ENCODE measurements at places on chromosomes 11 and 22.

DNA sequence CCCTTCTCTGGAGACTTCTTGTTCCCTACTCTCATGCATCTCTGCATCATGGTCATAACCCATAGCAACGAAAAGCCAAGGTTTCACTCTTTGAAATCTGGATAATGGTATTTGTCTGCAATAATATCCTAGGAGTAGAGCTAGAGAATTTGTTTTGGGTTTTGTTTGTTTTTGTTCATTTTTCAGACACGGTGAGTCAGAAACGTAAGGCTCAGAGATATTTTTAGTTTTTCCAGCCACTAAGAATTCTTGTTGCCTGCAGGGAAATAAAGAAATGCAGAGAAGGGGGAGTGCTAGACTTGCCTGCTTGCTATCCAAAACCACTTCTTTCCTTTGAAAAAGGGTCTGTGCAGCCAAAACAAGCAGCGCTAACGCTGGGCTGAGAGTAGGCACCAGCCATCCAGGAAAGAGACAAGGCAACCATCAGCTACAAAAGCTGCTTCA lies 26.0 kb downstream of the POU2AF3 start:
- DNase-seq, result peak; percentile 28

DNA sequence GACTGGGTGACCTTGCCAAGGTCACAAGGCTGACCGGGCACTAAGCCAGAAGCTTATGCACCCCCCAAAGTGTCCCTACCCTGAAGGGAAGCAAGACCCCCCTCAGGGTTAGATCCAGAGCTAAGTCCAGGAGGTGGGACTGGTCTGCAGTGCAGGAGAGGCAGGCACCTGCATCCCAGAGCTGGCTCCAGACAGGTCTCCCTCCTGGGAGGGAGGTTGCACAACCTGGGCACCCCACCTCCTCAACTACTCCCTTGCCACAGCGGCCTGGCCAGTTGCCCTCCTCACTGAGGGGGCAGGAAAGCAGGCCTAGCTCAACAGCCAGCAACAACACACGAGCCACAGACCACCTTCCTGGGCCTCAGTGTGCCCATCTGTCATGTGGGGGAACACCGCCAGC lies 75.0 kb upstream of the TCF20 start:
- DNase-seq, result no peak

DNA sequence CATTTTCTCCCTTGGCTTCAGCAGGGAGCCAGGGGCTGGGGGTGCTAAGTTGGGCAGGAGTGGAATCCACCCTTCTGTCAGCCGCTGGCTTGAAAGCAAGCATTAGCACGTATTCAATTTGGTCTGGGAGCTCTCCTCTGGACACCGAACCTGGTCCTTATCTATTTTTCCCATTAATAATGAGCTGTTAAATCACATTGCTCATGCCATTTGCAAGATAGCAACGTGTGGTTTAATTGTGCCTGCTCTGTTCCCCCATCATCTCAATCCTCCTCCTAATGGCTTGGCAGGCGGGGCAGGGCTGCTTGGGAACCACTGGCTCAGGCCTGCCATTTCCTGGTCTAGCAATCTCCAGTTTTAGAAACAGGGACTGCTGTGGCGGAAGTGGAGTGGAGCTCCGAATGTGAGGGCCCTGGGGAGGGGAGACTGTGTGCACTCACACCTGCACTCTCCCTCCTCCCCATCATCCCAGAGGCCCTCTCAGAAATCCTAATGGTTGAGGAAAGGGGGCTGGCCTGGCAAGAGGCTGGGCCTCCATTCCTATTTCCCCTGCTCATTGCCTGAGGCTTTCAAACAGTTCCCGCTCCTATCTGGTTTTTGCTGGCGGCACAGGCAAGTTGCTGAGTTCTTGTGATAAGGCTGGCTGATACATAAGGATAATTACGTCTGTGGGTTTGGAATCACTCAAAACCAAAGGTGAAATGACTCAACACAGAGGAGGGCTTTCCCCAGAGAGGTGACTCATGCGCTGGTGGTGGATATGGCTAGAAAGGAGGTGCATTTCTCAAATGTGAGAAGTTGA lies 201.2 kb upstream of the E2F8 start:
- DNase-seq, result no peak

DNA sequence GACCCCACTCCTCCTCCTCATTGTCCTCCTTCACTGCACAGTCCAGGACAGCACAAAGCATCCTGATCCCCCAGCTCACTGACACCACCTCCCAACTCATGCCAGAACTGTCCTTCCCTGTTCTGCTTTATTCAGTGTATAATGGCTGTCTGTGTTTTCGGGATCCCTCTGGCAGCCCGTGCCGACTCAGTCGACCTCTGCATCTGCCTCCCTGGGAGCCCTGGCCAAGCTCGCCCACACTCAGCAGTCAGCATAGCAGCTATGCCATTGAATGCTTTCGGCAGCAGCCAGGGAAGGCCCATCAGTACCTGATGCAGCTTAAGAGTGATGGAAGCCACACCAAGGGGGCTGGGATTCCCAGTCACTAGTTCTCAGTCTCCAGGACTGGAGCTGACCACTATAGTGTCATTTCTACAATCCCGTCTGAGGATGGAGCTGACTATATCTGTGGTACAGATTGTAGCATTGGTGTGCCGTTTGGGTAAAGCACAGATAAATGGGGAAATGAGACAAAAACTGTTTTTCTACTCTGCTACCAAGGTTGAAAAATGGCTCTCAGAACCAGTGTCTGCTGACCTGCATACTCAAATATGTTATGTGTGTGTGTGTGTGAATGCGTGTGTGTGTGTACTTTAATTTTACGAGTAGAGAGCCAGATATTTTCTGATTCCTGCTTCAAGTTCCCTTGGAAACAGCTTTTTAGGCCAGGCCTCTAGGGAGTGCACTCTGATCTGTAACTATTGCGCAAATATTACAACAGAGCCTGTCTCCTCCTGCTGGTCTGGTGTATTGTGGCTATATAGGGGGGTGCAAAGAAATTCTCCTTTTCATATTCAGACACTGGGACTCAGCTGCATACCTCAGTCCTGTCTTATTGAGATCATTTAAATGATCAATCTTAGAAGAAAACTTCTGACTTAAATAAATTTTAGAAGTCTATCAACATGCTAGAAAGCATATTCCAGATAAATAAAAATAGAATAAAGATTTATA lies 78.8 kb upstream of the TOP3B start:
- peak; percentile 63 for DNase-seq

DNA sequence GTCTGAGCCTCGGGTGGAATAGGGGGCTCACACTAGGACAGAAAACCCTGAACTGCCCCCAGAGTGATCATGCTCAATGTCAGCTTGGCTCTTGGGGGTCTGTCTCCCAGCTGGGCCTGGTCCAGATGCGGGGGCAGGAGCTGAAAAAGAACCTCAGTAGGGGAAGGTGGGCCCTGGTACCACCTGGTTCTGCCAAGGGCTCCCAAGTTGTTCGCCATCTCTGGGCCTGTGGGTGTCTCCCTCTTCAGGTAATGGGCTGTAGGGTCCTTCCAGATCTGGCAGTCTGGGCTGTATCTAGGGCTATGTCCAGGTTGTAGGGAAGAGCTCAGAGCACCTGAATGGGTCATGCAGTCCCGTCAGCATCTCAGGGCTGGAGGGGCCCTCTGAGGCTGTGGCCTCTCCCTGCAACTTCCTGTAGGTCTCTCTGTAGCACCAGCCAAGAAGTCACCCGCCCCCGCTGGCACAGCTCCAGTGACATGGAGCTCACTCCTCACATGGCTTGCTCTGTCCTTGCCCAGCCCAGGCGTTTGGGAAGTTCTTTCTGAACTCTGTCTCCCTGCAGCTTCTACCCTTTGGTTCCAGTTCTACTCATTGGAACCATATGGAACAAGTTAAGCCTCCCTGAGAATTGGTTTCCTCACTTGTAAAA lies 33.0 kb upstream of the SOX10 start:
- peak; percentile 90 for DNase-seq

DNA sequence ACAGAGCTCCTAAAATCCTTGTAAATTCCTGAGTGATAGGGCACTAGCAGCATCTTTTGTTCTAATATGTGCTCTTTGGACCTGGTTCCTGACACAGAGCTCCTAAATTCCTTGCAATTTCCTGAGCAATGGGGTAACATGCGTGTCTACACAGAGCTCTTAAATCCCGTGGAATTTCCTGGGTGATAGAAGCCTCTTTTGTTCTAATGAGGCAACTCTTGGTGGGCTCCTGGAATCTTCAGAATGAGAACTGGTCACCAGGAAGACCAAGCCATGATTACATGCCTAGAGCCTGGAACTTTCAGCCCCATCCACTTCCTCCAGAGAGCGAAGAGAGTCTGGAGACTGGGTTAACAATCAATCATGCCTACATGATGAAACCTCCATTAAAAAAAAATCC lies 19.0 kb downstream of the RSF1 start:
- DNase-seq, result no peak

DNA sequence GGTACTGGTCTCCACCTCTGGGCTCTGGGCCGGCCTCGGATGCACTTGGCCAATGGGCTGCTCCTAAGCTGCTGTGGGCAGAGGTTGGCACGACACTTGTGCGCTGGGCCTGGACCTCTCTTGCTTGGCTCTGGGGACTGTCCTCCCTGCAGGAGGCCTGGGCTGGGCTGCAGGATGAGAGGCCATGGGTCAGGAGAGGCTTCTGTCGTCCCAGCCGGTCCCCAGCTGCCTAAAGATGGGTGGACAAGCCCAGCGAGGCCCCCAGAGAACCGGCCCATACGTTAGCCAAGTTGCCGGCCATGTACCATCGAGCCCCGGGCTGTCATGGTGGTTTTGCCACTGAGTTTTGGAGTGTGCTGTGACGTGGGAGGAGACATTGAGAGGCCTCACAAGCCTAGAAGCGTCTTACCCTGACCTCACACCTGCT lies 1.6 kb upstream of the CCDC188 start:
- no peak for DNase-seq

- peak; percentile 64 for DNase-seq
These were observed 25.9 kb upstream of the SLC5A4 start for GRCh38 chr22:32281072-32281471.

- no peak for DNase-seq
These were observed 7.2 kb downstream of the KCTD21 start for GRCh38 chr11:78181185-78181584.

DNA sequence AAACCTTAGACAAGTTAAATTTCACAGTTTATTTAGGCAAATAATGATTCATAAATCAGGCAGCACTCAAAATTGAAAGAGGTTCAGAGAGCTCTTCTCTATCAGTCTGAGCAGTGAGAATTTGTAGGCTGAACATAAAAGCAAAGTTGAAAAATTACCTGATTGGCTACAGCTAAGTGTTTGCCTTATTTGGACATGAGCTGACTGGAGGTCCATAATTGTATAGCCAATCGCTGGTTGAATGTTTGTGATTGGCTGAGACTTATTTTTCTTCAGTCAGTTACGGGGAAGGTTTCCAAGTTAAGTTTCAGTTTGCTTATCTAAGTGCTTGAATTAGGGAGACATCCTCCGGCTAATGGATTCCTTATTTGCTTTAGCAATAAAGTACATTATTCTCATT lies 527.5 kb downstream of the CNTN5 start:
- no peak for DNase-seq

DNA sequence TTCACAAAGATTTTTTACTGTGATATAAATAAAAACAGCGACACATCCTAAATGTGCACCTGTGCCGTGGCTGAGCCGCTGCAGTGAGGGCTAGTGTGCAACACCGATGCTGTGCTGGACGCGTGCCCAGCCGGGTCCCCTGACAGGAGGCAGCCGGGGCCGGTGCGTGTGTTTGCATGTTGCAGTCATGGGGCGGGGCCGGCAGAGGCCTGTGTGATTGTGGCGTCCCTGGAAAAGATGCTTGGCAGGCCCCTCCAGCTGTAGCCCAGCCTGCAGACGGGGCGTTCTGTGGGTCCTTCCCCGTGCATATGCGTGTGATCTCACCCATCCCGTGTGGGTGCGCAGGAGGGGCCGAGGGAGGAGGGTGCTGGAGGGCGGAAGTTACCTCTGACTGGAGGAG lies 30.6 kb downstream of the MUC6 start:
- no peak for DNase-seq

DNA sequence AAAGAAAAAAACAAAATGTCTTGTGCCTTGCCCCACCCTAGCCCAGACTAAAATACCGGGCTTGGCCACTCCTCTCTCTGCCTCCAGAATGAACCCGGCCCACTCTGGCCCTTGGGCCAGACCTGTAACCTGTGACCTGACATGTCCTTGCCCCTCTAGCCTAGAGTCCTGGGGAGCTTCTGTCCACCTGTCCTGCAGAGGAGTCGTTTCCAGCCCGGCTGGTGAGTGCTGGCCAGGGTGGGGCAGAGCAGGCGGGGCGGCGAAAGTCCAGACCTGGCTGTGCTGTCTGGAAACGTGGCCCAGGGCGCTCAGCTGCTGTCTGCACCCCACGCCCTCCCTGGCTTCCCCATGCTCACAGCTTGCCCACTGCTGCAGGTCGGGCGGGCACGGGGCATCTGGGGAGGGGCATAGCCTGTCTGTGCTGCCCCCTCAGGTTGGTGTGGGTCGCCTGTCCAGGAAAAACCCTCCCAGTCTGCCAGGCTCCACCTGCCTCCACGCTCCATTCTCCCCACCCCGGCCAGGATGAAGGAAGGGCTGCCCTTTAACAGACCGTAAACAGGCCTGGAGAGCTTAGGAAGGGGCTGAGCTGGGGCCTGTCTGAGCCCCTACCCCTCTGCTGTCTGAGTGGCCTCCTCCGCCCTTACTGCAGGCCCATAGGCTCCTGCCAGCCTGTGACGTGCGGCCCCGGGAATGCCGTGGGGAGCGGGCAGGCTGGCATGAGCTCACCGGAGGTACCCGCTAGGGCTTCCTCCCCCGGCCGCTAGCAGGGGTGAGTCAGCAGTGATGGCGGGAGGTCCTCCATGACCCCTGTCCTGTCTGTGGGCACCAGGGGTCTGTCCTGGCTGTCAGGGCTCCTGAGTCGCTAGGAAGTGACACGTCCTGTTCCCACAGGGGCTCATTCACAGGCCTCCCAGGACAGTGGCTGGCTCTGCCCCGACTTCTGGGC lies 1.9 kb downstream of the CD151 start:
- peak; percentile 56 for DNase-seq

DNA sequence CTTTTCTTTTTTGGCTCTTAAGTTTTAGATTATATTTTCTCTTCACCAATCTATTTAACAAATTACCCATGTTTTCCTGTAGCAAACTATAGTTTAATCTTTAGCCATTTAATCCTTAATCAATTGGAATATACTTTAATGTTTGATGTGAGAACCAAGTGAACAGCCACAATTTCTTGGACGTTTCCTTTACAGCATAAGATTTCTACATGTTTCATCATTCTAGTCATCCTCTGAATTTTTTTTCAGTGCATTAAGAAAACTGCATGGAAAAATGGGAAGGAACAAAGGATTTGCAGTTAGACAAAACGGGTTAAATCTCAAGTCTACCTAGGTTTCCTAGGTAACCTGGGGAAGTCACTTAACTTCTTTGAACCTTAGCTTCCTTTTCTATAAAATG lies 507.1 kb upstream of the CCDC90B start:
- DNase-seq, result no peak

GRCh38 chr11:8567602-8568198 lies 26.3 kb downstream of the STK33 start:
- DNase-seq, result no peak

DNA sequence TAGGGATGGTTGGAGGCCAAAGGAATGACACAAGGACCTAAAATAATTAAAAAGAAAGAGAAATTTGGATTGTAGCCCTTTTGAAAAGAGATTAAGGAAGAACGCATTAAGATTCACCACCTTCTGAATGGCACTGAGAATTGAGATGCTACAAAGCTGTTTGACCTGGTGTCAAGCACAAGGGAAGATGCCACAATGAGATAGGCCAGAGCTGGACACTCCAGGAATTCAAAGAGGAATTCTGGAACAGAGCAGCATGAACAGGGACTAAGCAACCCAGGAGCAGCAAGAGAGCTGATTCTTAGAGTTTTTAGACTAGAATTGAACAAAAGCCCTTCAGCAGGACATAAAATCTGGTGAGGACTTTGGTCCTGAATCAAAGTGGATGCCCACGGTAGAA lies 11.6 kb upstream of the CECR2 start:
- DNase-seq, result no peak

GRCh38 chr11:45210846-45211245 lies 64.4 kb downstream of the PRDM11 start:
- DNase-seq, result no peak
